ENCODE measurements at places on chromosomes 11 and 22.

- H3K4me1 ChIP-seq: peaks cover 77% of the 10 kb centered on the region
- H3K36me3 ChIP-seq: peaks cover 35% of the 10 kb centered on the region
- H3K27ac ChIP-seq: peak overlapping the region; percentile 49
- H3K27me3 ChIP-seq: no peaks in the 10 kb centered on the region
Observed at GRCh38 chr11:78310500-78310909, 107.1 kb downstream of the GAB2 start.

DNA sequence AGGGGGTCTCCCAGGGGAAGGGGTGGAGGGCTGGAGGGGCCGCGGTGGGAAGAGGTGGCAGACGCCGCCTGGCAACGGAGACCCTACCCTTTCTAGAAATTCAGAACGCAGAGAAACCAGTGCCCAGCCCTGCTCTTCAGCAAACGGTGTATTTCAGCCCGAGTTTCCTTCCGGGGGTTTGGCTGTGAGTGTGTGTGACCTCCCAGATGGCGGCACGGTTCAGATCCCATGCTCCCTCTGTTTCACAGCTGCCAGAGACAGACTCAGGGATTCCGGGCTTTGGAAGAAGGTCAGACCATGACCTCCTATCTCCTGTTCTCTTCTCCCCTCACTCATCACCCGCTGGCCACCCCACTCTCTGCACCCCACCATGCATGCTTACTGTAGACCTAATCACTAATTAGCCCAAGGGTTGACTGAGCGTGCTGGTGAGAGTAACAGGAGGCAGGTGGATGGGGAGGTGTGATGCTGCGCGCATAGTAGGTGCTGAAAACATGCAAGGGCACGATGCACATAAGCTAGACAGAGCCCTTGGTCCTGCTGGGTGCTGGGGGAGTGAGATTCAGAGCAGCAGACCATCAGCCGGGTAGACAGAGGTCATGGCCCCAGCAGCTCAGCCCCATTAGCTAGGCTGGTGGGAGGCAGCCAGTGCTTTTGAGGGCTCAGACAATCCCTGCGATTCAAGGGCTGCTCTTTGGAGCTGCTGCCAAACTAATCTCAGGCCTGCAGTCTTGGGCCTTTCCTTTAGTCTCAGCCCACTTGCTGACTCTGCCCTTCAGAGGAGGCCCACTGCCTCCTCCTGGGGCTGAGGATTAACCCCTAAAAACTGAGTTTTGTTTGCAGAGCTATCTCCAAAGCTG, 256.5 kb upstream of the CADM1 start:
- H3K4me3 ChIP-seq: peak overlapping the region; percentile 5
- DNase-seq: no peak
- peaks cover 2% of the 10 kb centered on the region for H3K4me1 ChIP-seq
- H3K27ac ChIP-seq: no peak overlapping the region

GRCh38 chr22:32801537-32802236, at the start of gene TIMP3:
TIMP3 (plus strand) TSS chr22:32801705; CDS start chr22:32802002, 297 bp downstream.
- peaks cover 3% of the 10 kb centered on the region for H3K4me1 ChIP-seq
- no peak within 1 kb of the TSS for H3K27ac ChIP-seq
- no peak within 1 kb of the TSS for H3K4me3 ChIP-seq
- no peaks in the 10 kb centered on the region for H3K36me3 ChIP-seq
- no peak for DNase-seq
- H3K27me3 ChIP-seq: peaks cover 47% of the 10 kb centered on the region

DNA sequence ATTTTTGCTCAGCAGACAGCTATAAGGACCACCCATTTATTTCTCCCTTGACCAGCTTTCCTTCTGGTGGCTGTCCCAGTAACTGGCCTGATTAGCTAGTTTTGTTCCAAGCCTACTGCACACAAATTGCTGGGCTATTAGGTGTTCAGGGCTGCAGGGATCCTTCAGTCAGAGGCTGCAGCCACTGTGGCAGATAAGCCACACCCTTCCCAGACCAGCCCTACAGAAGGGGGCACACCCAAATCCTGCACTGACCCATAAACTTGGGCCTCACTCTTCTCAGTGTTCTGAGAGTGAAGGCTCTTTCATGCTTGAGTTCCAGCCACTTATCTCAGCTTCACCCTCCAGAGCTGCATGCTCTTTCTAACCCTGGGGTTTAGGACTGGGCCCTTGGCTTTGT, 200.0 kb downstream of the AASDHPPT start:
- DNase-seq: no peak

GRCh38 chr22:30892286-30892685, 76.3 kb downstream of the MORC2 start:
- H3K27ac ChIP-seq: no peak overlapping the region
- no peak for DNase-seq
- peaks cover 8% of the 10 kb centered on the region for H3K4me1 ChIP-seq
- H3K36me3 ChIP-seq: no peaks in the 10 kb centered on the region
- H3K4me3 ChIP-seq: no peak overlapping the region

DNA sequence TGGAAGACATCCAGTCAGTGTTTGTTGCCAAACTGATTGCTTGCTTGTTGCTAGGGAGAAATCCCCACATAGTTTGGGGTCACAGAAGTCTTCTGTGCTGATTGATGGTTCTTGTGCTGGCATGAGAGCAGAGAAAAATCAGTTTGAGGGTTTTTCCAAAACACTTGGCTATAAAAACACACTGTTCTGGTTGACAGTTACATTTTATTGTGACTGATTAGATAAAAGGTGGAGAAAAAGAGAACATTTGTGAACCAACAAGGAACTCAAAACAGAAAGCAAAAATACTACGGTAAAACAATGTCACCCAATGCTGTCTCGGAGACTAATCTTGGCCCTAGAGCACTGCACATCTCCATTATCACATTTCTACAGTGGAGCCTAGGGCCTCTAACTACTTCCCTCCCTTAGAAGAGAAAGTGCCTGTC, 14.4 kb upstream of the EIF4G2 start:
- peaks cover 13% of the 10 kb centered on the region for H3K36me3 ChIP-seq
- H3K4me1 ChIP-seq: peaks cover 10% of the 10 kb centered on the region
- peak overlapping the region; percentile 54 for H3K27ac ChIP-seq
- H3K4me3 ChIP-seq: peak overlapping the region; percentile 23
- H3K27me3 ChIP-seq: no peaks in the 10 kb centered on the region

GRCh38 chr11:60242740-60243239, at the start of gene MS4A4E:
MS4A4E (minus strand) TSS chr11:60243137; CDS start chr11:60230055, 13,082 bp downstream.
- no peak within 1 kb of the TSS for H3K4me3 ChIP-seq
- H3K4me1 ChIP-seq: no peaks in the 10 kb centered on the region
- H3K27me3 ChIP-seq: peaks cover 13% of the 10 kb centered on the region
- no peaks in the 10 kb centered on the region for H3K36me3 ChIP-seq
- DNase-seq: no peak

DNA sequence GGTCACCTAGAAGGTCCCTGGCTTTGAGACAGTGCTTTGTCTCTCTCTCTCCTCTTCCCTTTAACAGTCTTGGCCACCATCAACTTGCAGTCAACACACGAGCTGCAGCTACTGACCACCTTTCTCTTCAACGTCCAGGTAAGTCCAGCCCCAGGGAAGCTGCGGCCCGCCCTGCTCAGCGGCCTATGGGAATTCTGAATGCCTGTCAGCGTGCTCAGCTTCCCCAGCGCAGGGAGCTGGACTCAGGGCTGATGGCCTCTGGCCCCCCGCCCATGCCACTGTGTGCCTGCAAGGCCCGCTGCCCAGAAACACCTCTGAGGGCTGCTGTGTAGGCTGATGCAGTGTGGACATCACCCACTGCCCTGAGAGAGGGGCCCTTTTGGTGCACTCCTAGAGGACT, 32.5 kb downstream of the GLB1L2 start:
- peaks cover 3% of the 10 kb centered on the region for H3K27me3 ChIP-seq
- no peak overlapping the region for H3K4me3 ChIP-seq
- H3K36me3 ChIP-seq: no peaks in the 10 kb centered on the region
- H3K27ac ChIP-seq: no peak overlapping the region

DNA sequence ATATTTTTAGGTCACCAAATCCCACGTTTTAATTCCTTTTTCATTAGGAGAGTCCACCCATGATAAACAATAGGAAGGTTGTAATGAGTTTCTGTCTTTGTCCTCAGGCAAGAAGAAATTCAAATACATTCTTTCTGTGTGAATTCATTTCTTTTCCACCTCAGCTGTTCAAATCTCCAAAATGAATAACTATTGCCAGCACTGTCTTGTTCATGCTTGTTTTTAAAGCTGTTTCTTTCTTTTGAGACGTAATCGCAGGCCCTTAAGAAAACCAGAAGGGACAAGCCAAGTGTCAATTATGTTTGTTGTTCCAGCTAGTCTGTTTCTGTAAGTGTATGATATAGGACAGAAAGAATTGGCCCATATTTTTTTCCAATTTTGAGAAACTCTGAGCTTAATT, 20.2 kb downstream of the MMP27 start:
- H3K4me1 ChIP-seq: no peaks in the 10 kb centered on the region
- DNase-seq: no peak
- H3K36me3 ChIP-seq: no peaks in the 10 kb centered on the region
- H3K27ac ChIP-seq: no peak overlapping the region
- no peak overlapping the region for H3K4me3 ChIP-seq

- no peak overlapping the region for H3K4me3 ChIP-seq
- no peak for DNase-seq
- no peak overlapping the region for H3K27ac ChIP-seq
- peaks cover 11% of the 10 kb centered on the region for H3K27me3 ChIP-seq
- no peaks in the 10 kb centered on the region for H3K4me1 ChIP-seq
- H3K36me3 ChIP-seq: no peaks in the 10 kb centered on the region
Observed at GRCh38 chr11:79043726-79044125, 397.1 kb downstream of the TENM4 start.
